ENCODE measurements at places on chromosomes 16 and 17.

GRCh38 chr17:42475121-42475520 is 16.4 kb downstream of the ATP6V0A1 start:
- no peak for DNase-seq

GRCh38 chr17:68541816-68542215 is 29.6 kb downstream of the PRKAR1A start:
- no peak for DNase-seq

DNA sequence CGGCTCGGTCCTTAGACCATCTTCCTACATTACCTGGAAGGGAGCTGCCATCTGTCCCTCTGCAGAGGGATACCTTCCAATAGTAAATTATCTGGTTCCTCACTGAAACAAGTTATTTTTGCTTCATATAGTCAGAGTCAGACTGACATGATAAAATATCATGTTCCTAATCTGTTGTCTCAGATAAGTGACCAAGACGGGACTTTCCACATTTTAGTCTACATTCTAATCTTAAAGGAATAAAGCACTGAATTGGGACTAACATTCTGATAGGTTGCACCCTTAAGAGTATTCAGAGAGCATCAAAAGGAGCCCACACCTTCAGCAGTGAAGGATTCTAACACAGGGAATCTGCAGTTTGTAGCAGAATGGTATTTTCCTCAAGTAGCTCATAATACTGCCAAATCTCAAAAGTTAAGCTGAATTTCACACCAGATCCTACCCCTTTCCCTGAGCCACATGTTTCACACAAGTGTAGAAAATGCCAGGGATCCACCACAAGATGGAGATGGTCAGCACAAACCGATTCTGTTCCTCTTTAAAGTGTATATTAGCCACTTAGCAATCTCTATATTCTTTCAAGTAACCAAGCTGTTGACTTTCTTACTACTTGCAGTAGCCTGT is 13.4 kb downstream of the GINS2 start:
- DNase-seq: no peak

- DNase-seq: no peak
Observed at GRCh38 chr17:75315541-75316243, 26.5 kb upstream of the SLC25A19 start.

GRCh38 chr16:11302977-11303376 is 21.8 kb upstream of the PRM1 start:
- DNase-seq: no peak

- DNase-seq: no peak
Observed at GRCh38 chr17:28347261-28347891, 10.0 kb downstream of the POLDIP2 start.

GRCh38 chr16:22646948-22647556 is 136.4 kb downstream of the NPIPB5 start:
- DNase-seq: no peak

DNA sequence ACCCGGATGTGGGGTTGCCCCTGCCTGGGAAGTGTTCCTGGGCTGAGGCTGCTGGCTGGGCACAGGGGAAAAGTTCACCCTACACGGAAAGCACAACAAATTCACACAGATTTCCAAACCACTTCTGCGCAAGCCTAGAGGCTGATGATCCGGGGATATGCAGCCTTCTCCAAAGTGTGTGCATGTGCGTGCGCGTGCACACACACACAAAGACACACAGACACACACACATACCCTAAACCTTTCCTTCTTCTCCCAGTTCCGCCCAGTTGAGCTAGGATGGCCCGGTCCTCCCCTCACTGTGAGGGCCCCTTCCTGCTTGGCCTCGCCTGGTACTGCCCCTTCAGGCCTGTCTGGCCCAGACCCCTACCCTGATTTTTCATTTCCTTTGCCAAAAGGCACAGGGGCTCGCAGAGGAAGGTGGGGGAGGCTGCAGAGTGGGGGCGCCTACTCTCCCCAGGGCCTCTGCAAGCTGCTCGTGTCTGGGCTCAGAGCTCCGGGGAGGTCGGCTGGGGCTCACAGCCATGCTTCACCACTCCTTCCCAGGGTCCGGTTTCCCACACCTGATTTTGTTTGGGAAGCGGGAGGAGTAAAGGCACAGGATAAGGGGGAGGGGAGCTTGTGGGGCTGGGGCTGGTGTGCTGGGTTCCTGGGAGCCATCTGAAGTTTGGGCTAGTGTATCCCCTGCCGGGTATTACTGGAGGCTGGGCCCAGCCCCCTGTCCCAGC is 144.7 kb downstream of the ENGASE start:
- no peak for DNase-seq

DNA sequence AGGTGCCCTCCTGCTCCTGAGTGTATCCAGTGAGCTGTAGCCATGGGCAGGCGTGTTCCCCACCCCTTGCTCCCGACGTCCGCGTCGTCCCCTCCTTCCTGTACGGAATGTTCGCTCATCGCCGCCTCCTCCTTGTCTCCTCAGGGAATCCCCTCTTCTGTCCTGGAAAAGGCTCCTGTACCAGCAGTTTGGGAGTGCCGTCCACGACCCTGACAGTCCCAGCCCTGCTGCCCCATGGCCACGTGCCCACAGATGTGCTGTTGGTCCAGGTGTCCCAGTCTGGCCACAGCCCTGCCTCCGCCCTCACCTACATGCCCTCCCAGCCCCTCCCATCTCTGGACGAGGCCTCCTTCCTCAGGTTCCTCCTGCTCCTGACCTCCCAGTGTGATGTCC is 30.2 kb downstream of the OR1D5 start:
- no peak for DNase-seq

DNA sequence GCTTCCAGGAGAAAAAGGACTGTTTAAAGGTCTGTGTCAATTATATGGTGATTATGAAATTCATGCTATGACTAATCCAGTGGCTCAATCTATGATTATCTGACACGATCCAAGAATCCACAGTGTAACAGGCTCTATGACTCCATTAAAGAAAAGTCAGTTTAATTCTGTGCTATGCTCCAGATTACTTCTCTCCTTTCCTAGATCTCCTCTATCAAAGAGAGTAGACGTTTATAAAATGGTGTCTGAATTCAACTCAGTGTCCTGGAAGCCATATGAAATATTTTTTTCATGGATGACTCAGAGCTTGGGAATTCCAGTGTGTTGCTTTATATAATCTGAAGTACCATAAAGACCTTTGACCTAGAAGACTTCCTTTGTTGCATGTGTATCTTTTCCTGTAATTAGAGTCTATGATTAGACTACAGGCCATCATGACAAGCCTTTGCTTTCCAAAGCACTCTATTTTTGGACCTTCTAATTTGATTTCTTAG is 27.0 kb upstream of the NF1 start:
- no peak for DNase-seq

- DNase-seq: no peak
Observed at GRCh38 chr16:30600215-30600614, 10.0 kb downstream of the ZNF689 start.

GRCh38 chr16:72002619-72003018 is 2.4 kb upstream of the PKD1L3 start:
- no peak for DNase-seq

GRCh38 chr17:62780951-62781350 is 27.2 kb downstream of the MARCHF10 start:
- DNase-seq: no peak

DNA sequence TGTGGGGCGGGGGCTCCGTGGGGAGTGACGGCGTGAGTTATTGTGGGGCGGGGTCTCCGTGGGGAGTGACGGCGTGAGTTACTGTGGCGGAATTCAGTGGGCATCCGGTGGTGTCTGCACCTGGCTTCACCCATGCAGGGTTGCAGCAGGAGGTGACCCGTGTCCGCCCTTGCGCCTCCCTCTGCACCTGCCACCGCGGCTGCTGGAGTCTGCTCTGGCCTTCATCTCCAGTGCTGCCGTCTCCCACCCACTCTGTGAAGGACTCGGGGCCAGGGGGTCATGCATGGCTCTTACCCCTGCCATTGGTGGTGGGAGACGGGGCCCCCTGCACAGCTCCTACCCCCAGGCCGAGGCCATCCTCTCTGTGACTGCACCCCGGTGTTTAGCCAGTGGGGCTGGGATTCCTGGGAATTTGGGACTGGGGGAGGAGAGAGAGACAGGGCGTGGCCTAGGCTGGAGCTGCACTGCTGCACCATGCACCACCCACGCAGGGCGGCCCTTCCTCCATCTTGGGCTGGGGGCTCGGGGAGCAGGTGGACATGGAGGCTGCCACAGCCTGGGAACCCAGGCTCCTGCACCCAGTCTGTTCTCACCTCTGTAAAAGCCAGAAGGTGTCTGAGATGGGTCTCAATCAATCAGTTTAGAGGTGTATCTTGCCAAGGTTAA is 1.3 kb upstream of the PABPN1L start:
- no peak for DNase-seq

GRCh38 chr16:11175787-11176341 is 80.1 kb downstream of the SOCS1 start:
- no peak for DNase-seq

- DNase-seq: no peak
Observed at GRCh38 chr17:30170415-30170987, 53.9 kb downstream of the NSRP1 start.

- no peak for DNase-seq
Observed at GRCh38 chr17:42409523-42410318, 13.3 kb downstream of the CAVIN1 start.

DNA sequence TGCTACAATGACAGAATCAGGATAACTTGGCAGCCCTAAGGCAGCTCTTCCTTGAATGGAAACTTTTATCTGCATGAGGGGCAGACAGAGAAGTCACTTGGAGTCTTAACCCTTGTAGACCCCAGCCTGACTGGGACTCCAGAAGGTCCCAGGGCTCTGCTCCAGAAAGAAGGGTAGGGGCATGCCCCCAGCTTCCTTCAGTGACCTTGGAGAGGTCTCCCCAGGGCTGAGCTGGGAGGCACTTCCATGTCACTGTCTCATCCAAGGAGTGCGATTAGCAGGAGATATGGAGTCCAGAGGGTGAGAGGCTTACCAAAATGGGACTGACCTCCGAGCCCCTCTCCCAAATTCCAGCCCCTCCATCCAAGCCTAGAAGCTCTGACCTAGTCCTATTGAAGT is 3.4 kb upstream of the NLRC5 start:
- no peak for DNase-seq

DNA sequence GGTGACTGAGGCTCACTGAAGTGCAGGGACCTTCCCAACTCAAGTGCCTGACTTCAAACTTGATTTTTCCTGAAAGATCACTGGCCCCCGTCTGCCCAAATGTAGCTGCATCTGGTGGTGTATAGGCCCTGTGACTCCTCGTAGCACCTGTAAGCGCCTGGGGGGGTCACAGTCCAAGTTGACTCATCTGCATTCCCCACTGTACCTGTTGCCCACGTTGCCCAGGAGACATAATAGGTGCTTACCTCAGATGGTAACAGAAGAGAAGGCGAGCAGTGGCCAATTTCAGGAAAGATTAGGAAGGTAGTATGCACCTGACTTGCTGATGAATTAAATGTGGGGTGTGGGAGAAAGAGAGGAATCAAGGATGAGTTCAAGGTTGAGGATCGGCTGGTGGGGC is 44.1 kb upstream of the EMP2 start:
- no peak for DNase-seq

GRCh38 chr16:102060-102855 is 24.2 kb downstream of the MPG start:
- DNase-seq: no peak

DNA sequence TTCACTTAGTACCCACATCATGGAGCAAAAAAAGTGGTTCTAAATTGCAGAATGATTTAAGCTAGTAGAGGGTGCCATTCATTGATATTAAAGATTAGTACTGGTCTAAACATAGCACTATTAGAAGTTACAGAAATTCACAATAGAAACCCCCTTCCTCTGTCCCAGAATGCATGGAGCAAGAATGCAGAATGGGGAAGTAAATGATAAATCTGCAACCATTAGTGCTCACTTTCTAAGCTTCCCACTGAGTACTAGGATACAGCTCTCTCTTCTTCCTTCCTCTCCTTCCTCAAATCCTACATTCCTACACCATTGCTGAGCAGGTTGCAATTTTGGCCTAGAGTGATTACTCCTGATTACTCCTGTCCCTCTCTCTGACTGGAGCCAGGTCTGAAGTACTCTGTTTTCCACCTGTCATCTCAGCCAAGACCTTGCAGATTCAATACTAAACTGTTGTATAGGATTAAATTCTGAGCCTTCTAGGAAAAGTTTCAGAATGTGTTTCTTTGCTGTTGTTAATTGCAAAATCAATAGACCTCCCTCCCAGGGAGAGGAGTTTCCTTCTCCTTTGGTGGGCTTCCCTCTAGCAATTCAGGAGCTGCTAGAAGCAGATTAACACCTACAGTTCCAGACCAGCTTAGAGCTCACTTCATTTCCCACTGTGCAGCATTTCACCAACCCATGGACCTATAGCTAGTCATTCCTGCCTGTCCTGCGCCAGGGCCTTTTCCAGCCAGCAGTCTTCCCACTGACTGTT is 165.5 kb upstream of the TBX2 start:
- no peak for DNase-seq

DNA sequence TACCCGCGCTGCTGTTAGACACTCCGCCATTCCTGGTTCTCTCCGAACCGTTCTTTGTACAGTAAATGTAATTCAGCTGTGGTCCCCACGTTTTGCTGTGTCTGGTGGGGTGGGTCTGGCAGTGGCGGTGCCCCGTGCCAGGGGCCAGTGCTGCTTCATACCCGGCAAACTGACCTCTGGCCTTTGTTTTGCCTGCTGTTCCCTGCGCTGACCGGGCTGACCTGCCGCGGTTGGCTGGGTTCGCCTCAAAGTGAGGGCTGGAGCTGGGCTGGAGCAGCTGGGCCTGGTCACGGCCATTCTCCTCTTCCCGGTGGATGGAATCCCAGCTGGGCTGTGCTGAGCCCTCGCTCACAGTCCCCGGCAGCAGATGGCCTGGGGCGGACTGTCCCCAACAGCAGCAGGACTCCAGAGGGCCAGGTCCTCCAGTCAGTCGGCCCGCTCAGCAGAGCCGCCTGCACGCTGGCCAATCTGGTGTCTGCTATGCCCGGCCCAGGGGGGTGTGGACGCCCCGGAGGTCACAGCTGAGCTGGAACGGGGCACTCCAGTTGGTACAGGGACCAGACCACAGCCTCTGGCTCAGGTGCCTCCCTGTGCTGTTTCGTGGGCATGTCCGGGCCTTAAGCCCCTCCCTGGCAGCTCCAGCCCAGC is 1.5 kb upstream of the WFIKKN1 start:
- DNase-seq: no peak

- DNase-seq: no peak
Observed at GRCh38 chr17:51907041-51907440, 251.5 kb downstream of the CA10 start.

- DNase-seq: no peak
Observed at GRCh38 chr16:57358086-57358420, 530 bp upstream of the CCL22 start.

Data from CD8-positive, alpha-beta memory T cell (primary cell).